Activated CD4-positive, alpha-beta T cell treated with anti-CD3 and anti-CD28 coated beads for 1 hour (primary cell): ENCODE measurements at places on chromosomes 1 and 21.

DNA sequence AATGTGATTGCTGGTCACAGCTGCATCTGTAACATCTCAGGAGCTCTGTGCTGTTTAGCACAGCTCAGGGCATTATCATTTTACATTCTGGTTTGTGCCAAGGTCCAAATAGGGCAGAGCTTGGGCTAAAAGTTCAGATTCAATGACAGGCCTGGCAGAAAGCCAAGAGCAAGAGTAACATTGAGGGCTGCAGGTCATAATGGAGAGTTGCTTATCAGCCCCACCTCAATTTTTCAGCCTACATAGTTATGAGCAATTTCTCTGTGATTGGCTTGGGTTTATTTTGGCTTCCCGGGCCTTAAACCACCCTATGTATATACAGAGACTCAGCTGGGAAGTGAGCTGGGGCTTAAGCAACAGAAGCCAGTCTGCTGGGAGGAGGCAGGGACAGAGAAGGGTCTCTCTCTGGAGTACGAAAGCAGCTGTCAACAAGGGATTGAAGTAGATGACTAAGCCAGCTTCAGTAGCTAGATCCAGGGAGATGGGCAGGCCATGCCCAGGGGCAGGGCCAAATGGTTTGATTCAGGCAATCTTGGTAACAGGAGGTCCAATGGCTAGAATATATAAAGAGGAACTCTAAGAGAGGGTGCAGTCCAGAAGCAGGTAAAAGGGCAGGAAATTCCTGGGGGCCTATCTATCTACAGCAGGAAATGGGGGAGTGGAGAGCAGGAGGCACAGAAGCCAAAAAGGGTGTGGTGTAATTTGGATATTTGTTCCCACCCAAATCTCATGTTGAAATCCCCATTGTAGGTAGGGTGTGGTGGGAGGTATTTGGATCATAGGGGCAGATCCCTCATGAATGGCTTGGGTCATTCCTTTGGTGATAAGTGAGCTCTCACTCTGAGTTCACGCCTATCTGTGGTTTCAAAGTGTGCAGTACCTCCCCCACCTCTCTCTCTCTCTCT lies 49.0 kb downstream of the BRINP2 start:
- DNase-seq: no peak

DNA sequence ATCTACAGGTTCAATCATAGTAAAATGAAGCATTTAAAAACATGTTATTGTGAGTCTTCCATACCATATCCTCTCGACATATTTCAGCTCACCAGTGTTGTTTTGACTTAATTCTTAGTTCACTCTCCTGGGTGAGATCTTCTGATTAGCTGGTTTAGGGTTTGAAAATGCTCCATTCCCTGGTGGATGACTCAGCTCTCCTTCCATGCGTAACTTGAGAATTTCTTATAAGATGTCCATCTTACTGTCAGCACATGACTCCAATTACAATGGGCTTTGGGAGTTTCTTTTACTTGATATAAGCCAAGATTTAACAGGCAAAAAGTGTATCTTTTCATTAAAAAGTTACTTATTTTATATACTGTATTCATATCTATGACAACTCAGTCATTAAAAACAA lies 476.5 kb downstream of the BRINP3 start:
- no peak for DNase-seq

DNA sequence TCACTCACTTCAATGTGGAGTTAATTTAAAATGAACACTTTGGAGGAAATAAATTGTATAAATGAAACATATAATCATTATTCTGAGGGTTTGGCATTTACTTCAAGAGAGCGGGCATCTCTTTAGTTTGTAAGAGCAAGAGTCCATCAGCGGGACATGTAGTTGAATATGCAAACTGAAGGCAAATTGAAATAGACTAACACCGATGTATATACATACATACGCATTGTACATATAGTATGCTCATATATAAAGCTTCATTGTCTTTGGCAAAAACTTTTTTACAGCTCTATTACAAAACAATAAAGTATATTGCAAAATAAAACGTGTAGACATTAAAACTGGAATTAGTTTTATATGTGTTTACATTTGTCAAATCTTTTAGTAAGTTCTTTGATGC lies 328.9 kb downstream of the LTN1 start:
- no peak for DNase-seq

DNA sequence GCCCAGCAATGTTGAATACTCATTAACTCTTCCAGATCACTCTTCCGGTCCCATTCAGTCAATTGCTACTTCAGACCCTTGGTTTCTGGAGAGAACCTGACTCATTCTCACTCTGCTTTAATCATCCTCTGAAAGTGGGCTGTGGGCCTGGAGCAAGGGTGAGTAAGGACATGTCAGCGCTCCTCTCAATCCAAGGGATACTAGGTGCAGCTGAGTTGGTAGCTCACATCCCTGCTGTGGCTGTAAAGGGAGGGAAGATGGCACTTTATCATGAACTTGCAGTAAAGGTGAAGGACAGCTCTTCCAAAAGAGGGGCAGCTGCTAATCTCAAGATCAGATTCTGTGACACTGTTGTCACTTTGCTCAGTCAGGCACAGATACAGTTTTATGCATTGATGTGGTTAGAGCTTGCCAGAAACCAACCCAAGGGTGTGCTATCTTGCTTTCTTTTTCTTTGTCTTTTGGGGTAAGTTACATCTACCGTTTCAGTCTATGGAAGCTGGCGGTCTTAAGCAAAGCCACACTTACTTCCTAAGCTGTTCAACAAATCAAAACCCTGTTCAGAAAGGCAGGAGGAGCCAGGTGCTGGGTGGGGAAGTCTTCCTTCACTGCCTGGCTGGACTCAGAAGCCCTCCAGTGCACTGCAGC lies 26.5 kb upstream of the NTPCR start:
- no peak for DNase-seq

- no peak for DNase-seq
Observed at GRCh38 chr1:163163163-163163562, 39.6 kb downstream of the RGS5 start.

GRCh38 chr1:218945050-218945449 lies 228.6 kb upstream of the LYPLAL1 start:
- DNase-seq: no peak

- DNase-seq: no peak
Observed at GRCh38 chr1:168320800-168321450, 40.2 kb downstream of the TBX19 start.

DNA sequence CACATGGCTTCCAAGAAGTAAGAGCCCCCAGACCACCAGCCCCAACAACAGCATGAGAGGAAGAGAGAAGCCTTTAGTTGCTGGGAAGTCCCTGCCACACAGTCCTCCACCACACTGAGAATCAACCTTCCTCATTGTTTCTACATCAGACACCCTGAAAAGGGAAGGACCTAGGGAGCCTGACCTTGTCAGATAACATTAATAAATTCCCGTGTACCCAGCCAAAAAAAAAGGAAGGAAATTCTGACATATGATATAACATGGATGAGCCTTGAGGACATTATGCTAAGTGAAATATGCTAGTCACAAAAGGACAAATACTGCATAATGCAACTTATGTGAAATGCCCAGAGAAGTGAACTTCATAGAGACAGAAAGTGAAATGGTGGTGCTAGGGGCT lies 65.6 kb upstream of the ARHGAP29 start:
- DNase-seq: no peak
